ENCODE measurements at places on chromosomes 2 and 18.
A peak's percentile ranks its signal among the peaks of the same experiment; 100 is the strongest.

DNA sequence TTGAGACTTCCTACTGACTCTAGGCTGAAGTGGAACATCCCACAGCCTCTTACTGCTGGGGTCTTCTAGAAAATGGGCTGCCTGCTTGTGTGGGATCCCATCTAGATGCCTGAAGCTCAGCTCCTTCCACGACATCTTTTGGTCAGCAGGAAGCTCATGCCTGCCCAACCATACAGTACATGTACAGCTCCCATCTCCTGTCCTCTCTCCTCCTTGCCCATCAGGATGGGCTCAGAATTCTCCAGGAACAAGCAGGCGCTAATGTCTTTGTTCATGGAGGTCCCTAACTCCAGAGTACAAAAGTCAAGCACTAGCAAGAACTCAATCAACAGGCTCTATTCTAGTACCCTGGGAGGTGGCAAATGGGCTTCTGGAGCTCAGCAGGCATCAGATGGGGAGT is 31.7 kb upstream of the GPR17 start:
- no peak for DNase-seq

- DNase-seq = no peak
Measured at GRCh38 chr2:129888461-129888860, 91.0 kb upstream of the RAB6C start.

GRCh38 chr2:190838492-190838910 is 42.1 kb upstream of the GLS start:
- no peak for DNase-seq

DNA sequence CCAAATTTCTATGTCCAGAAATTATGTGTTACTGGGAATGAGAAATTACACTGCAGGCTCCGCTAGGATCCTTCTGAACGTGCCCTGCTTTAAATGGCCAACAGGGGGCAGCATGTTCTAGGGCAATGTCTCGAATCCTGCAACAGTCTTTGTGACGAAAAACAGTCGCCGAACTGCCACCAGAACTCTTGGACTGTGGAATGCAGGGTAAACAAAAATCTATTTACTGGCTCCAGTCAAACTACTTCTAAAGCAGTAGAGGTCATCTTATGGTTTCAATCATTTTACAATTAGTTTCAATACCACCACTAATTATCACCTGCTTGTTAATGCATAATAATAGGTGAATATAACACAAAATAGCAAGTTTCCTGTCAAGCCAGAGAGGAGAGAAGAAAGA is 9.8 kb upstream of the ZNF397 start:
- DNase-seq = peak; percentile 69

DNA sequence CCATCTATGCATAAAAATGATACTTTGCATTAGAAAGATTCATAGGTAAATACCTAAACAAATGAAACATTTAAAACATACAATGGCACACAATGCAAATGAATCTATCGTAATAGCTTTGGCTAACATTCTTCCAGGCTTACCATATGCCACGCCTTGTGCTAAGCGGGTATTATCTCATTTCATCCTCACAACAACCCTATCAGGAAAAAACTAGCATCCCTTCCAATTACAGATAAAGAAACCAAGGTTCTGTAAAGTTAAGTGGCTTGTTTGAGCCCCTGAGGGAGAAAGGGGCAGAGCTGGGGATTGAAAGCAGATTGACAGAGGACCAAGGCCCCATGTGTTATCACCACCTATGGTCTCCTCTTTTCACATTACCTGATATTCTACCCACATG is 145.4 kb upstream of the ETAA1 start:
- no peak for DNase-seq

DNA sequence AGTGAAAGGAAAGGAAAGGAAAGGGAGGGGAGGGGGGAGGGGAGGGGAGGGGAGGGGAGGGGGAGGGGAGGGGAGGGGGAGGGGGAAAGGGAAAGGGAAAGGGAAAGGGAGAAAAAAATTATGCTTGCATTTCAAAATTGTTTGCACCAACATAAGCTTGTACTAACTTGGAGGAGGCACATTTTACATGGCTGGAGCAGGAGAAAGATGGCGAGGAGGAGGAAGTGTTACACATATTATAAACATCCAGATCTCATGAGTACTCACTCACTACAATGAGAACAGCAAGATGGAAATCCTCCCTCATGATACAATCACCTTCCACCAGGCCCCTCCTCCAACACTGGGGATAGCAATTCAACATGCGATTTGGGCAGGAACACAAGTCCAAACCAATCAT is 660.2 kb upstream of the CDH2 start:
- no peak for DNase-seq
